GM04504 (cell line): ENCODE measurements at places on chromosomes 6 and 20.

GRCh38 chr6:4185419-4185818 is 50.0 kb upstream of the ECI2 start:
- DNase-seq, result no peak

GRCh38 chr6:53466257-53466656 is 78.6 kb downstream of the GCLC start:
- no peak for DNase-seq

GRCh38 chr6:138403324-138403800 is 661 bp upstream of the HEBP2 start:
- DNase-seq, result no peak

DNA sequence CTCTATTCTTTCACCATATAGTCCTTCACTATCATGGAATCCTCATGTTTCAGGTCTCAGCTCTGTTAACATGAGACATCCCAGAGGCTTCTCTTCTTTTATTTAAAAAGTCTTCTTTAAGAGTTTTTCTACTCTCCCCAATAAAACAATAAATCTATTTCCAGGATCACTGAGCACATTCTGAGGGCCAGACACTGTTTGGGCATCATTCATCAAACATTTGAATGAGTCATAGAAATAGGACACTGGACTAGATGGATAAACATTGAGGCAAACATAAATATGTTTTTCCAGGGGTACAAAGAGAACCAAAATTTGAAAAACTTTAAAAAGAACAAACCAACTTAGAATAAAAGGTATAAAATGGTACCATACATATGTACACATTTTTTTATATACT is 554.4 kb downstream of the KIF16B start:
- DNase-seq, result no peak

DNA sequence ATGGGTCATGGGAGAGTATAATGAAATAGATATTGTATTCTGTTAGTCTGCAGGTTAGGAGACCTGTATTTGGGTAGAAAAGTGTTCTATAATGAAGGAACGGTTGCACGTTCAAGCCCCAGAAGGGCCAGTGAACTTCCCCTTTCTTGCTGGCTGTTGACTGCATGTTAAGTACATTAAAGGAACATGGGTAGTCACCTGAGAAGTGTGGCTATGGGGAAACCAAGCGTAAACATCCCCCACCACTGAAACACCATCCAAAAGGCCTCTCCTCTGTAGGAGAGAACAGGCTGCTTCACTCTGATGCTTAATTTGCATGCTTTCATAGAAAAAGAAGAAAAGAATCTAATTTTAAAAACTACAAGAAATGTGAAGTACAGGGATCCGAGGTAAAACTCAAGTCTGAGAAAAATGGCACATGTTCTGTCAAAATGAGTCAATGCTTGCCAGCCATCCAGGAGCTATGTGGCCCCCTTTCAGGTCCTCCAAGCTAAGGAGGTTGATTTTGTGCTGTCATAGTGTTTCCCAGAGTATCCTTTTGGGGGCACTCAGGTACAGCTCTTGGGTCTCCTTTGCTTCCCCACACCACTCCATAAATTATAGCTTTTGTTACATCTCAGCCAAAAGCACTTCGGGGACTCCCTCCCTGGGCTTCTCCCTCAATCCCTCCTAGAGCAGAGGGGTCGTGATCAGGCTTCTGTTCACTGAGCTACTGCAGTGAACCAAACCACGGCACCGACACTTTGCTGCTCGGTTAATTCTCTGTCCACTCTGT is 283.7 kb upstream of the AGPAT4 start:
- DNase-seq, result no peak

DNA sequence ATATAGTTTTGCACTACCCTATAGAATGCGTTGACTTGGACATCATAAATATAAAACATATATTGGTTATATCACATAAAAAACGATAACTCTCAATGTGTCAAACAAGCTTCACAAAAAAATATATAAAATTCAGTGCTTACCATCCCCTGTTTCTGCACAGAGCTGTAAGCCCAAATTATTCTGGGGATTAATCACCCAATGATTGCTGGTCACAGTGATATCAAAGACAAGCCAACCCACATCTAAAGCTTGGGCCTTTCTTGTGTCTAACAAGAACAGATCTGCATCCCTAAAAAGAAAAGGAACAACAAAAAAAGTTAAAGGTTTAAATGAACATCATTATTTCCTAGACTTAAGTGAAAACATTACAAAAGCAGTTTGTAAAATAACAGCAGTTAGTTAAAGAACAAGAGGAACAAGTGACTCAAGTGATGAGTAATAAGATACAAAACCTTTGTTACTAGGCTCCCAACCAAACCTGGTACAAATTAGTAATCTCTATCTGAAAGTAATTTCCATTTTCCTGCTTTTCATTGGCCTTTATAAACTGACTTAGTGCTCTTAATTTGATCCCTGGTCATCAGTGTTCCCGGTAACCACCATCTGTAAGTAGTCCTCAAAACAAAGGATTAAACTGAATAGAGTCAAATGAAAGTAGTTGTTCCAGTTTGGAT is 81.1 kb downstream of the BMP5 start:
- peak; percentile 24 for DNase-seq

- DNase-seq, result no peak
Observed at GRCh38 chr6:110414669-110415068, 706 bp downstream of the DDO start.

DNA sequence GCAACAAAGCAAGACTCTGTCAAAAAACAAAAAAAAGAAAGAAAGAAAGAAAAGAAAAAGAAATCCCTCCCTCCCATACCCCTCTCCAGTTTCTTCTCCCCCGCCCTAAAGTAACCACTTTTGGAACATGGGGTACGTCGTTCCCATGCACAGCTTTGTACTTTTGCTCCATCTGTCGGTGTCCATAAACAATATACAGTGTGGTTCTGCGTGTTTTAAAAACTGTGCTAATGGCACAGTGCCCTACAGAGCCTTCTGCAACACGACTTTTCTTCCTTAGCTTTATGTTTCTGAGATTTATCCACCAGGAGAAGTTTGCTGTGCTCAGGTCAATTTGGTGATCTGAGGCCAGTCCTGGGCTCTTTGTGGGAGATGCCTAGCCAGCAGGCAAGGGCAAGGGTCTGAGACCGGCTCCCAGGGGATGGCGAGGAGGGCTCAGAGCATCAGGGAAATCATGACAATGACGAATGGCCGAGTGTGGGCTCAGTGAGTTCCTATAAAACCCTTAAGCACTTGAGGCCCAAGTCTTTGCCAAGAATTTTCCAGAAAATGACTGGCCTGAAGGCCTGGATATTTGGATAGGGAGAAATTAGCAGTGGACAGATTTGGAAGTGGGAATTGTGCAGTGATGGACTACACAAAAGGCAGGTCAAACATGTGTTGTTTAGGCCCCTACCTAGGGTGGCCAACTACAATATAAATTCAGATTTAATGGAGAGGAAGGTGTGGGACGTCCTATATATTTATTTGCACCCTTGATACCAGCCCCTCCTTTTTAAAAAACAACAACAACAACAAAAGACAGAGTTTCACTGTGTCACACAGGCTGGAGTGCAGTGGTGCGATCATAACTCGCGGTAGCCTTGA is 1.9 kb upstream of the BCAS4 start:
- no peak for DNase-seq

DNA sequence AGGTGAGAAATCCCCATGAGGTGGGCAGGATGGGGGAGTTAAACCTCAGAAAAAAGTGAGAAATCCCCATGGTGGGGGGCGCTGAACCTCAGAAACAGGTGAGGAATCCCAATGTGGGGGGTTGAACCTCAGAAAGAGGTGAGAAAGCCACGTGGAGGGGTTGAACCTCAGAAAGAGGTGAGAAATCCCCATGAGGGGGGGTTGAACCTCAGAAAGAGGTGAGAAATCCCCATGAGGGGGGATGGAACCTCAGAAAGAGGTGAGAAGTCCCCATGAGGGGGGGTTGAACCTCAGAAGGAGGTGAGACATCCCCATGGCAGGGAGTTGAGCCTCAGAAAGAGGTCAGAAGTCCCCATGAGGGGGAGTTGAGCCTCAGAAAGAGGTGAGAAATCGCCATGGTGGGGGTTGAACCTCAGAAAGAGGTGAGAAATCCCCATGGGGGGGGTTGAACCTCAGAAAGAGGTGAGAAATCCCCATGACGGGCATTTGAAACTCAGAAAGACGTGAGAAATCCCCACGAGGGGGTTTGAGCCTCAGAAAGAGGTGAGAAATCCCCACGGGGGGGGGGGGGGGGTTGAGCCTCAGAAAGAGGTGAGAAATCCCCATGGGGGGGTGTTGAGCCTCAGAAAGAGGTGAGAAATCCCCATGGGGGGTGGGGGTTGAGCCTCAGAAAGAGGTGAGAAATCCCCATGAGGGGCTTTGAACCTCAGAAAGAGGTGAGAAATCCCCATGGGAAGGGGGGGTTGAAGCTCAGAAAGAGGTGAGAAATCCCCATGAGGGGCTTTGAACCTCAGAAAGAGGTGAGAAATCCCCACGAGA is 14.3 kb upstream of the GOPC start:
- no peak for DNase-seq

GRCh38 chr20:21373436-21373835 is 23.9 kb downstream of the NKX2-4 start:
- DNase-seq, result no peak

DNA sequence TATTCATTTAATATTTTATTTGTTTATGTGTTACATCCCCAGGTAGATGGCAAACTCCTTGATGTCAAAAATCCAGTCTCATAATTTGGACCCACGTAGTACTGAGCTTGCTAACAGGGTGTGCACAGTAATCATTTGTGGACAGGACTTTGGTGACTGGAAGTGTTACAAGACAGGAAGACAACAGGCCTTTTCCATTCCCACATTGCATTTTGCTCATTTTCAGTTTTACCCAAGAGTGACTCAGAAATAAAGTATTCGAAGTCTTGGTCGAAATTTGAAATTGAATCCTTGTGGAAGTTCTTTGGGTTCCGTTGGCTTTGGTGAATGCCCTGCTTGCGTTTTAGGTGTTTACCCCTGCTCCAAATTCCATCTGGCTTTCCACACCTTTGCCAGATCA is 63.0 kb upstream of the THBS2 start:
- no peak for DNase-seq

DNA sequence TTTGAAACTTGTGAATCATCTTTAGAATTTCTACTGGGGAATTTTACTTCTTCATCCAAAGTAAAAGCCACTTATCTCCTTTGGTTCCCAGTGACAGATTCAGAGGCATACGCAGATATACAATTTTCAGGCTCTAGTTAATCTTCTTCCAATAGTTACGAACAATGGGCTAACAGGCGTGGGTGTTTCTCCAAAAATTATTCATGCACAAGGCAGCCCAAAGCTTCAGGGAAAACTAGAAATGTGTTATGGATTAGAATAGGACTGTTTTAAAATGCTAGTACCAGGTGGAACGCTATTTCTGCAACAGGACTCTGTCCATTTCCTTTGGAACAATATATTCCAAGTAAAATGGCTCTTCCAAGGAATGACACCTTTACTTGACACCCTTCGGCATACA is 102.2 kb downstream of the ZNF217 start:
- DNase-seq, result no peak

DNA sequence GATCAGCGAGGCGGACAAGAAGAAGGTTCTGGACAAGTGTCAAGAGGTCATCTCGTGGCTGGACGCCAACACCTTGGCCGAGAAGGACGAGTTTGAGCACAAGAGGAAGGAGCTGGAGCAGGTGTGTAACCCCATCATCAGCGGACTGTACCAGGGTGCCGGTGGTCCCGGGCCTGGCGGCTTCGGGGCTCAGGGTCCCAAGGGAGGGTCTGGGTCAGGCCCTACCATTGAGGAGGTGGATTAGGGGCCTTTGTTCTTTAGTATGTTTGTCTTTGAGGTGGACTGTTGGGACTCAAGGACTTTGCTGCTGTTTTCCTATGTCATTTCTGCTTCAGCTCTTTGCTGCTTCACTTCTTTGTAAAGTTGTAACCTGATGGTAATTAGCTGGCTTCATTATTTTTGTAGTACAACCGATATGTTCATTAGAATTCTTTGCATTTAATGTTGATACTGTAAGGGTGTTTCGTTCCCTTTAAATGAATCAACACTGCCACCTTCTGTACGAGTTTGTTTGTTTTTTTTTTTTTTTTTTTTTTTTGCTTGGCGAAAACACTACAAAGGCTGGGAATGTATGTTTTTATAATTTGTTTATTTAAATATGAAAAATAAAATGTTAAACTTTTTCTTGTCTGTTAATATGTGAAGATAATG is 2.2 kb downstream of the HSPA1B start:
- no peak for DNase-seq

DNA sequence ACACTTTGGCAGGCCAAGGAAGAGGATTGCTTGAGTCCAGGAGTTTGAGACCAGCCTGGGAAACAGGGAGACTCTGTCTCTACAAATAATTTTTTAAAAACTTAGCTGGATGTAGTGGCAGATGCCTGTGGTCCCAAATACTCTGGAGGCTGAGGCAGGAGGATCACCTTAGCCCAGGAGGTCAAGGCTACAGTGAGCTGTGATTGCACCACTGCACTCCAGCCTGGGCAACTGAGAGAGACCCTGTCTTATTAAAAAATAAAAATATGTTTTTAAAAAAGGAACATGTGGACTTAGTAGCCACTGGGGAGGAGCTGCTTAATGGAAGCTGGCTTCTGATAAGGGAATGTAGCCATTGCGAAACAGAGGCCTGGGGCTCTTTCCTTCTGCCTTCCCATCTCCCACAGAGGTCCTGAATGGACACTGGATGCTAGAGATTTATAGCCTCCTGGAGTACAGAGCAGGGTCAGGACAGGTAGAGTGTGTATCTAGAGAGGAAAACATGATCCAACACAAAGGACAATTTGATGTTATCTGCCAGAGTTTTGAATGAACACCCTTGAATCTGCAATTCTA is 21.7 kb upstream of the GMNN start:
- no peak for DNase-seq

GRCh38 chr6:150875841-150876240 is 10.3 kb downstream of the MTHFD1L start:
- no peak for DNase-seq

GRCh38 chr20:63695424-63696305 is 787 bp upstream of the TNFRSF6B start:
- no peak for DNase-seq
